ENCODE measurements at places on chromosomes 7 and 10.
A peak's percentile ranks its signal among the peaks of the same experiment; 100 is the strongest.

DNA sequence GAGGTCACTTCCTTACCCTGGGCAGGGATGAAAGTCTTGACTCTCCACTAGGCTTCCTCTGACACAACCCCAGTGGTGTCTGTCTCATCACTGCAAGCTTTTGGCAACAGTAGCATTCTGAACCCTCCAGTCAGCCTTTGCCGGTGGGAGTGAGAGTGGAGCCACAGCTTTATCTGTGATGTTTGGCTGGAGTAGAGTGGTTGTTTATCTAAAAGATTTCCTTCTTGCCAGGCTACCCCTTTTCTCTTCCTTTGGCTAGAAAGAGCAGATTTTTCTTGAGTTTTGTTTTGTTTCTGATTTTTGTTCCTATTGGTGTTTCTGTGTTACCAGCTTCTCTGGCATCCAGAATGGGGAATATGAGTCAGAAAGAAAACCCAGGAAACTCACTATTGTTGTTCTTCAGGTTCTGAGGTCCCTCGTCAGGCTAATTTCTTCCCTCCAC is 98.9 kb upstream of the KIF5B start:
- DNase-seq: peak; percentile 14

GRCh38 chr7:74343281-74344131 is 54.3 kb downstream of the CLIP2 start:
- DNase-seq: peak; percentile 38

GRCh38 chr7:10075866-10076265 is 897.8 kb upstream of the PHF14 start:
- DNase-seq: no peak

GRCh38 chr7:5694221-5694754 is 87.2 kb downstream of the RNF216 start:
- peak; percentile 85 for DNase-seq

DNA sequence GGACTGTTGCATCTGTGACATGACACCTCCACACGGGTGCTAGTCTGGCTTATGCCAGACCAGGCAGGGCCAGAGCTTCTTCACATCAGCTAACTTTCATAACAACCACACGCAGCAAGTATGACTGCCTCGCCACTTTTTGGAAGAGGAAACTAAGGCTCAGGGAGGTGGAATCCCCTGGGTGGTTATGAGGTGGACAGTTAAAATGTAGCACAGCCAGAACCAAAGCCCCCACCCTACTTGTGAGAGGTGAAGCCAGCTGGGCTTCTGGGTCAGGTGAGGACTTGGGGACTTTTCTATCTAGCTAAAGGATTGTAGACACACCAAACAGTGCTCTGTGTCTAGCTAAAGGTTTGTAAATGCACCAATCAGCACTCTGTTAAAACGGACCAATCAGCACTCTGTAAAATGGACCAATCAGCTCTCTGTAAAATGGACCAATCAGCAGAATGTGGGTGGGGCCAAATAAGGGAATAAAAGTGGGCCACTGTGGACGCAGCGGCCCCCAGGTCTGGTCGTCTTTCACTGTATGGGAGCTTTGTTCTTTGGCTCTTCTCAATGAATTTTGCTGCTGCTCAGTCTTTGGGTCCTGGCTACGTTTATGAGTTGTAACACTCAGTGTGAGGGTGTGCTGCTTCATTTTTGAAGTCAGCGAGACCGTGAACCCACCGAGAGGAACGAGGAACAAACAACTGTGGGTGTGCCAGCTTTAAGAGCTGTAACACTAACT is 171.0 kb downstream of the PTPN20 start:
- no peak for DNase-seq

Measured in GM04504 (cell line).